SHP77 (cell line): ENCODE measurements at places on chromosomes 1 and 21.

DNA sequence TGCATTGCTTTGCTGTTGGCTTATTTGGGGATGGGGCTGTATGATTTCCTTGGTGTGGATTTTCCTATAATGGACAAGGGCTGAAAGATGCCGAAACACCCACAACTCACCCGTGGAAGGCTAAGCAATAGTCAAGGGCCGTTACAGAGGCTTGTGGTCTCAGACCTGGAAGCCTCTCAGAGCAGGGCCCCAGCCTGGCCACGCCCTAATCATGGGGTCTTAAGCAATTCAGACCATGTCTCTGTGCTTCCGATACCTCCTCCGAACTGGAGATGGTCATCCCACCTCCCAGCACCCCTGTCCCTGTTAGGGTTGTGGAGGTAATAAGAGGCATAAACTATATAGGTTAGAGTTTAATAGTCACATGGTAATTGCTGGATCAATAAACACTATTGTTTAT, 3.4 kb downstream of the ABCG1 start:
- no peak for DNase-seq

DNA sequence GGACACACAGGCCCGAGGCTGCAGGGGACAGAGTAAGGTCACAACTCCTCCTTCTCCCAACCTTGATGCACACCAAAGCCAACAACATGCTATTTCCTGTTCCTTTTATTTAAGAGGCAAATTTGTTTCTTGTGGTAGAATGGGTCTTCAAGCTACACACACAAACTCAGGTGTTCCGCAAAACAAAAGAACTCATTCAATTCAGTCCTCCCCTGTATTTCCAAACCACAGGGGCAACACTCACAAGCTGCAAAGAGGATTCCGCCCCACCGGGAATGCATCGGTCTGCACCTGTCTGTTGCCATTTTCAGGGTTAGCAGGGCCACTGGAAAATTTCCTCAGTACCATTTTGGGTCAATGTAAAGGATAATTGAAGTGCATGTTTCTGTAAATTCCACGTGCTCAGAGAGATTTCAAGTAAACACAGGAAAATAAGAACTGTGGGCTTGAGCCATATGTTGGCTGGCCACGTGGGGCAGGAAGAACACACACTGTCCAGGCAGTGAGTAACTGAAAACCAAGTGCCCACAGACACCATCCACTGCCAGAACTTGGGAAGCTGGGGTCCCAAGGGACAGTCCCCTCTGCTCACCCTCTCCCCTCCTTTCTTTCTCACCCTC, 145.2 kb upstream of the ERG start:
- DNase-seq: no peak

DNA sequence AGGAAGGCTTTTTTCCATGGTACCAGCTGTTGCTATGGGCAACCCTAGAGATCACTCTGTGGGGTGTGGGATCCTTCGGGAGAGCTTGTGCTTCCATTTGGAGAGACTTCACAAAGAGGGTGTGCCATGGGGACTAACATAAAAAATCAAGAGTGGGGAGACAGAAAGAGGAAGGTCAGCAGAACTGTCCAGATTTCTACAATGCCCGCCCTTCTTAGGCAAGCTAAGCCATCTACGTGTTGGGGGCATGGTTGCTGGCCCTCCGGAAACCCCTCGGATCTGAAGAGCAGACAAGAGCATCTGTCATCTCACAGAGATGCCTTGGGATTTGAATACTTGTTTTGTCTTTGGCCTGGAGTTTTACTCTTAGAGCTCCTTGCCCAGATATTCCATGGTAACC, 83.9 kb upstream of the ZNF648 start:
- DNase-seq: no peak

GRCh38 chr1:6358144-6358624, 35.4 kb downstream of the ACOT7 start:
- DNase-seq: no peak

GRCh38 chr1:75334876-75335389, 200.7 kb downstream of the LHX8 start:
- no peak for DNase-seq

DNA sequence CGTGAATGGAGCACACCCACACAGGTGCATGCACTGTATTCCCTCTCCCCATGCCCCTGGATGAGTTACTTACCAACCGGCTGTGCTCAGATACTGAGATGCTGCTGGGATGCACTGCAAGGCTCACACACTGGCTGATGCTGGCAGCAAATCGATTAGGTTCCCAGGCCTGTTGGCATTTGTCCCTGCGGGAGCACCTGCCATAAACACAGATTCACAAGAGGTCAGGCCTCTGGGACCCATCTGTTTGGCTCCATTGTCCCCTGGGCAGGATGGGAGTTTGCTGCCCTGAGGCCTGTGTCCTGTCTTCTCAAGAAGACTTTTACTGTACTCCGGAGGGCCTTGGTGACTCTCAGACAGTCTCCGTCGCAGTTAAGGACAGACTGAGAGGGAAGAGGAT, 145.4 kb downstream of the PLXNA2 start:
- DNase-seq: no peak

- DNase-seq: no peak
Observed at GRCh38 chr1:228141226-228142044, 1.4 kb downstream of the GUK1 start.

- DNase-seq: no peak
Observed at GRCh38 chr21:31830701-31831100, 42.1 kb upstream of the HUNK start.

GRCh38 chr1:97464305-97464704, 456.5 kb downstream of the DPYD start:
- DNase-seq: no peak
